ENCODE measurements at places on chromosomes 7 and 10.

GRCh38 chr7:97078023-97078969, 39.2 kb upstream of the SDHAF3 start:
- DNase-seq: no peak

GRCh38 chr10:122981066-122981464, 864 bp downstream of the PSTK start:
- peak; percentile 40 for DNase-seq

- no peak for DNase-seq
Measured at GRCh38 chr10:66717231-66717981, 208.4 kb upstream of the LRRTM3 start.

GRCh38 chr7:158268816-158269535, 318.6 kb downstream of the PTPRN2 start:
- DNase-seq: no peak

DNA sequence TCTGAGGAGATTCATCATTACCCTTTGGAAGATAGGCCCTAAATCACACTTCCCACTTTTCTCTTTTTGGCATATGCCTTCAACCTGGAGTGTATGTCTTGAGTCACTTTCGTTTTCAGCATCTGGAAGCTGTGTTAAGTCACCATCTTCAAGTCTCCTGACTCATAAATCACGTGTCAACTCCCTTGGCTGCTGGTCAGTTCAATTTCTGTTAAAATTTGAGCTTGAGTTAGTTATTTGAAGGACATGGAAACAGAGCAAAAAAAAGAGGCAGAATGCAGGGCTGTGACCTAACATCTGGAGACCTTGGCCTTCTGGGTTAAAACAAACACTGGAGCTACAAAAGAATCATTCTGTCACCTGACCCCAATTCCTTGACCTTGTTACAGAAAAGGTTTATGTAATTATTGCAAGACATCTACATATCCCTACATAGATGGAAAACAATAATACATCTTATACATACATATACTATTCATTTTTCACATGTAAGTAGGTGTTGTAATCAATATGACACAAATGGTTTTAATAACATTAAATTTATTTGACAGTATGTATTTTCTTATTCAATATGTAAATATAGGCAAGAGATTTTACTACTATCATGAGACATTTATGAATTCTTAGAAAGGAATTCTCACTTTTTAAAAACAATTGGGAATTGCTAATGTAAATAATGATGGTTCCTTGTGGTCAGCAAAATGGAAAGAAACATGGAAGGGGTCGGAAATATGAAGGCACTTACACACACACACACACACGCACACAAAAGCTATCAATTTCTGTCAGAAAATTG, 169.7 kb upstream of the PHYHIPL start:
- no peak for DNase-seq

DNA sequence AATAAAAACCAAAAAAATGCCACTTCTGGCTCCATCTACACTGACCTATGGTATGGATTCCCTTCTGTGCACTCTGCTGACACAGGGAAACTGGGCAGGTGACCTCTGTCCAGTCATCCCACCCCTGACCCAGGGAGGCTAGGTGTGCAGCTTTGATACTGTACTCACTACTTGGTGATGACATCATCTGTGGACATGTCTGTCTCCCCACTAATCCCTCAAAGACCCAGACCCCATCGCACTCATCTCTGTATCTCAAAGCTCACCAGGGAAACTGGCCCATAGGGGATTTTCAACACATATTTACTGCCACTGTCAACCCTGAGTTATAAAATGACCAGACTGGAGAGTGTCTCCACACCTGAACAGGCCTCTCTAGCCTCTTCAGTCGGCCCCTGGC, 10.6 kb downstream of the SGMS1 start:
- DNase-seq: peak; percentile 31

DNA sequence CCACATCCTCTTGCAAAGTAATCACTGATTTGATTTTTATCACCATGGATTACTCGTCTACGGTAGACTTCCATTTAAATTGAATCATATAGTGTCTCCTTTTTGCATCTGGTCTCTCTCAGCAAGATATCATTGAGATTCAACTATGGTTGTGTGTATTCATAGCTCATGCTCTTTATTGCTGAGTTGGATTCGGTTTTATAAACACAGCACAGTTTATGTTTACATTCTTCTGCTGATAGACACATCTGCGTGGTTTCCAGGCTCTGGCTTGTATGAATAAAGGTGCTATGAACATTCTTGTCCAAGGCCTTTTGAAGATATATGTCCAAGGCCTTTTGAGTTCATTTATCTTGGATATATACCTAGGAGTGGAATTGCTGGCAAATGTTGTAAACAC, 356.5 kb upstream of the CELF2 start:
- DNase-seq: no peak

- DNase-seq: no peak
Measured at GRCh38 chr7:154332811-154333580, 280.8 kb downstream of the DPP6 start.

DNA sequence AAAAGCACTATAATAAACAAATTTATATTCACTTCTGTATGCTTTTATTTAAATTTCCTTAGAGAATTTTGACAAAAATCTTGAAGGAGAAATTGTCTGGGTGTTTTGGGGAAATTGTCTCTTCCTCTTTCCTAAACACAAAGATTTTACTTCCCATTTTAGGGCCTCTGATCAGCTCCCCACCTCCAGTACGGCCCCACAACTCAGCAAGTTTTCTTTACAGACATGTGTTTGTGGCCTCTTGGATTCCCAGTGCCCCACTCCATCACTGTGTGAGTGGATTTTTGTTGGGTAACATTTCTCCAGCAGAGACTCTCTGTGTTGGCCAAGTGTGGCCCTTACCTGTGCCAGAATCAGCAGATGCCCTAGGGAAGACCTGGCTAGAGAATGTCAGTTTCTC, 182.8 kb upstream of the CDC14C start:
- no peak for DNase-seq

DNA sequence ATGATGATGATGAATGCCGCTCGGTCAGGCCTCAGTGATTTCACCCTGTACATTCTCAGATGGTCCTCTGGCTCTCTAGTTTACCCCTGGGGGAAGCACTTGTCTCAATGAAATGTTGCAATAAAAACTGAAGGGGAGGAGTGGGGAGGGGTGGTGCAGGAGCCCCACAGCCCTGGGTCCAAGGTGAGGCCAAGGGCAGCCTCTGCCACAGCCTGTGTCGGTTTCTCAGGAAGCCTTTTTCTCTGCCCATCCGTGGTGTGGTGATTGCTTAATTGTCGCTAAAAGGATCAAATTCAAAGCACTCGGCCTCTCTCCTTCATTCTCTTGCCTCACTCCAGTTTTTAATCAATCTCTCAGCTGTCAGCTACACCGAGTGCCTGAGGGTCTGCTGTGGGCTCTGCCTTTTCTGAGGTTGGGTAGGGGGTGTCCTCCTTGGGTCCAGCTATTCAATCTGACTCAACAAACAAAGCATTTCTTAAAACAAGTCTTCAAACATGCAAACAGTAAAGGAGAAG, 39.1 kb upstream of the HSPA12A start:
- no peak for DNase-seq

DNA sequence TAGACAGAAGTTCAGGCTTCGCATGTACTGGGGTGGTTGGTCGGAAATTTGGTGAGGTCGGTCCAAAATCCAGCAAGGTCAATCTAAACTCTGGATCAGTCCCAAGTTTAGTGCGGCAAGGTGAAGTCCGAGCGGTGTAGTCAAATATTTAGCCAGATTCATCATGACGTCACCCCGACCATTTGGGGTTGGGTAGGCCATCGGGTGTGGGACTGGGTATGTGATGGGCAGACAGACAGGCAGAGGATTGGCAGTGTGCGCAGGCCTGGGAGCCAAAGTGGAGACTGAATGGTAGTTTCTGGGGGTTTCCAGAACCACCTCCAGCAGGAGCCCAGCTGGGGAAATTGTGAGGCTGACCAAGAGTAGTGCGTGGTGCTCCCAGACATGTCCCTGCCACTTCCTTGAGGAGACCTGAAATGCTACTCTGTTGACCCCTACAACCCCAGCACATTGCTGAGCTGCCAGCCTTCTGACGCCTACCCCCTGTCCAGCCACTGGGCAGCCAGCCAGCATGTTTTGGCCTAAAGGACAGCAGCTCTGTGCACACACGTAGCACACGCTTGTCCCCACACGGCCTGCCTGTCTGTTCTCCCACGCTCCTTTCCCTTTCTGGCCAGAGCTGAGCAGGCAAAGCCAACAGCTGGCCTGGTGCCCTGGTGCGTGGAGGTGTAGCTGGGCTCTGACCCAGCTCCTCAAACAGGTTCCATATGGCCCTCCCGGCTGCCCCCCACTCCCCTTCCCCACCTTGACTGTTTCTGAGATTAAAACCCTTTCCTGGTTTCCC, 55.9 kb downstream of the FAM241B start:
- no peak for DNase-seq

DNA sequence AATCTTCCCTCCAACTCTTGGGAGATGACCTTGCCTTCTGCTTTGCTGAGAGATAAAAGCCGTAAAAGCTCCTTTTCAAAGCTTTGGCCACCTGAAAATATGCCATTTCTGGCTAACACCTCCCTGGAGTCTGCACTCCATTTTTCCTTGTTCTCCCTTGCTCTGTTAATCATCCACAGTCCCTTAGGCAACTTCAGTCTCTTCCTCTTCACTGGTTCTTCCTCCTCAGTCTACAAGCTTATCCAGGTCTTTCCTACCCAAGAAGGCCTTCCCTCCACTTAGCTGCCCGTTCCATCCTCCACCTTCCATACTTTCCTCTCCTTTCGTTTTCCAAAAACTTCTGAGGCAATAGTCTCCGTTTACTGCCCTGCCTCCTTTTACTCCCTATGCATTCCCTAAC, 30.5 kb downstream of the PAX2 start:
- DNase-seq: no peak

- DNase-seq: no peak
Measured at GRCh38 chr7:76074972-76075370, 27.1 kb downstream of the MDH2 start.

GRCh38 chr7:95141755-95142154, 182.6 kb downstream of the PON1 start:
- no peak for DNase-seq

DNA sequence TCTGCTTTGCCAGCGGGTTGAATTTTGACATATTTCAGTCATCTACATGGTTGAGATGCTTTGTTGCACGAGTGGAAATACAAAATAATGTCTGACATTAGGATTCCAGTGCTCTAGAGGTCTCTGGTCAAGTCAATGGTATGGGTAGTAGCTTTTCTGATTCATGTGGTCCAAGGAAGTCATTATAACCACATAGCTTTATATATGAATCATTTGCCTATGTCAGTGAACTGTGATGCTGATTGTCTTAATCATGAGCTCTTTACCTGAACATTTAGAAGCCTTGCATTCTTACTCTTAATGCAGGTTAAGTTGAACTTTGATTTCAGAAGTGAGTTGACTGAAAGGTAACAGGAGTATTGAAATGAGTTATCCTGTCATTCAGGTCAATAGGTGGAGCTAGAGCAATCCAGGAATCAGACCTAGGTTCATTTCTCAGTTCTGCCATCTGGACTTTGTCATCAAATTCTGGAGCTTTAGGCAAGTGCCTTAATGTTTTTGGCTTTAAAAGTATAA, 3.3 kb downstream of the MAPK8 start:
- DNase-seq: peak; percentile 63

DNA sequence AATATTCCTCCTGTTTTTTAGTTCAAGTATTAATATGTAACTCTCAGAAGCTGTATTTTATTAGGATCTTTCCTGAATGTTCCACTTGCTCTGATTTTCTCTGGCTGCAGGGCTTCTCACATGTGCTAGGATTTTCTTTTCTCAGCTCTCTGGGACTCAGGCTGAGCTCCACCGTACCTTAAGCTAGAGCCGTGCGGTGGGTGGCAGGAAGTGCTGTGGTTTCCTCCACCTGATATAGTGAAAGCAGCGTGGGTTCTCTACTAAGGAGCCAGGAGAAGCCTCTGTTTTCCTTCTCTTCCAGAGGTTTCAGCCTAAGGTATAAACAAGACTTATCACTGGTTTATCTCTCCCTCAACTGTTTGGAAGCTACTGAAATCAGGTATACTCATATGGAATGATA, 433.6 kb downstream of the NRG3 start:
- DNase-seq: peak; percentile 4

GRCh38 chr10:29795850-29796249, 161.1 kb upstream of the SVIL start:
- DNase-seq: no peak

GRCh38 chr10:72333112-72334015, 21.4 kb downstream of the DNAJB12 start:
- no peak for DNase-seq

DNA sequence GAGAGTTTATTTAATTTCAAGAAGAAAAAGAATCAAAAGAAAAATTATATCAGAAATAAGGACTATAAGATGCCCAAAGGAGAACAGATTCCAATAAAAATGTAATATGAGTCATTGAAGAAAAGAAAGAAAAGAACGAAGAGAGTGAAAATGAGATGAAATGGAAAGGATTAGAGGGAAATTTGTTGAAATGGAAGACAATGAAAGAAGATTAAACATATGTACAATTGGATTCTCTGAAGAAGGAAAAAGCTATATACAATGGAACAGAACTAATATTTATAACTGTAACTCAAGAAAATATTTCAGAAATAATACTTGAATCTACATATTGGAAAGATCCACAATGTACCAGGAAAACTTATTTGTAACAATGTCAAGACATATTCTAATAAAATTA, 25.1 kb upstream of the UPP1 start:
- DNase-seq: no peak

- DNase-seq: no peak
Measured at GRCh38 chr10:35347899-35348608, 11.7 kb downstream of the CCNY start.

- no peak for DNase-seq
Measured at GRCh38 chr7:680411-681127, 45.9 kb upstream of the DNAAF5 start.
